ENCODE measurements at places on chromosomes 6 and 20.

DNA sequence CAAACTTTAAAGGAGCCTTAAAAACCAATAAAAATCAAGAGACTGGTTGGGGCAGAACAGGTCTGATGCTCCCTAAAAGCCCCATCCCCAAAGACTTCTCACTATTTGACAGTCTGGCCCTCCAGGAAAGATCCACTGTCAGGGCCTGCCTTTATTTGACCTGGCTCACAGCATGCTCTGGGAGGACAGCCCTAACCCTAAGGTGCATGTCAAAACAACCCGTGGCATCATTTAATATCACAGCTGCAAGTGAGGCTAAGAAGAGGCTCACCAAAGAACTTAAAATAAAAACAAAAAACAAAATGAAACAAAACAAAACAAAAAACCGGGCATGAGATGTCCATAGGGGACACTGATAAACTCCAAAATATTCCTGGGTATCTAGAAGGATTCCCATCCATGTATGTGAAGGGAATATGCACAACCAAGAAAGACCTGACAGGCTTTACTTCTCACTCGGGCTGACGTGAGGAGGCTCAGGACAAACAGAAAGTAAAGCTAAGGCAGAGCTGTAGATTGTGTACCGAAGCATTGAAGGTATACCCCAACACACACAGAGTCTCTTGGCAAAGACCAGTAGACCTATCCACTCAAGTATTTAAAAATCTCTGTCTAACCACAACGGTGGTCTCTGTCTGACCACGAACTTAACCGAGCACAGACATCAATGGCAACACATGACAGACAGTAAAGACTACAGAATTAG is 57.3 kb downstream of the AHI1 start:
- DNase-seq = no peak

GRCh38 chr6:67210450-67210849 is 1424.6 kb upstream of the ADGRB3 start:
- no peak for DNase-seq

DNA sequence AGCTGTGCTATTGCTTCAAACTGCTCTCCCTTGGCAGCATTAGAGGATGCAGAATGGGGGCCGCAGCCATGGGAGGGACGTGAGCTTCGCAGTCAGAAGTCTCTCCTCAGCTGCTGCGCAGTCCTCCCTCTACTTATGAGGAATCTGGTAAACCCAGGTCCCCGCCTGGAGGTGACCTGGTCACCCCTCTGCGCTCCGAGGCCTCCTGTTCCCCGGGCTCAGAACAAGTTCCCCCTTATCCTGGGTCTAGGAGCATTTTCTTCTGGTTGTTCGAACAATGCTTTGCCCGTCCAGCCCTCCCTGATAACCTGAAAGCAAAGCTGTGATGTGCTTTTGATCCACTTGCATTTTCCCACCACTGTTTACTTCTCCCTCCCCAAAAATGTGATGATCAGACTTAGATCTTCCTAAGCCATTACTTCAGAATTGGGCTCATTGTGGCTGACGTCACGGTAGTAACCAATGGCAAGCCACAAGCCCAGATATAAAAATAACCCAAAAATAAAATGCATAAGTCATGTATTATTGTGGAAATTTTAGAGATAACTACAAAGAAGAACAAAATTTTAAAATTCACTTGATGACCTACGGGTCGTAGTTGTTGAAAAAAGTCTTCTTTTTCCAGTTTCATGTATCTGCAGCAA is 80.7 kb downstream of the SERAC1 start:
- DNase-seq = no peak

DNA sequence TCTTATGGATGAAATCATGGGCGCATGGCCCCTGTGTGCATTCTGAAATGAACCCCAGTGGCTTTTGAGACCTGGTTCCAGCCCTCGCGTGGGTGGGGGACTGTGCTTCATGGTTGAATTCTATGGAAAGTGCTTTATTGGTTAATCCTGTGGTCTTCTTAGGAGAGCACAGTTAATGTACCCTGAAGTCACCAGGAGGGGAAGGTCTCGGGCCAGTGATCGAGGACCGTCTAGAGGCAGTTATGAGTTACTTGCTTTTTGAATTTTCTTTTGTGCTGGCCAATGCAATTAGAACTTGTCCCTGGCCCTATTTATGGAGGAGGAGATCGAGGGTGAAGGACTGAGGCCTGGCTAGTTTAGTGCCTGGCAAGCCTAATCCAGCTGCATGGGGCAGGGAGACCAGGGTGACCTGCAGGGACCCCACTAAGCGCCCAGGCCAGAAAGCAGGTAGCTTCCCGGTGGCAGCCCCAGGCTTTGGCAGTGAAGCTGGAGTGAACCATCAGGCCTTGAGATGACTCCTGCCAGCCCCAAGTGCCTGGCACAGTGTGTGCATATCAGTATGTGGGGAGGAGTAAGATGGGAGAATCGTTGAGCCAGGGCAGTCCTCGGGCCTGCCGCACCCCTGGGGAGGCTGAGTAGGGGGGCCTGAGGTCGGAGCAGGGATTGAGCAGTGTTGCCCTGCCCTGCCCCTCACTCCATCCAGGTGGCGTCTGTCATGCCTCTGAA is 144.6 kb upstream of the RNF24 start:
- no peak for DNase-seq

- DNase-seq = no peak
Measured at GRCh38 chr20:63194797-63195173, 21.1 kb downstream of the YTHDF1 start.

GRCh38 chr6:110620065-110620464 is 143.7 kb upstream of the SLC22A16 start:
- no peak for DNase-seq

DNA sequence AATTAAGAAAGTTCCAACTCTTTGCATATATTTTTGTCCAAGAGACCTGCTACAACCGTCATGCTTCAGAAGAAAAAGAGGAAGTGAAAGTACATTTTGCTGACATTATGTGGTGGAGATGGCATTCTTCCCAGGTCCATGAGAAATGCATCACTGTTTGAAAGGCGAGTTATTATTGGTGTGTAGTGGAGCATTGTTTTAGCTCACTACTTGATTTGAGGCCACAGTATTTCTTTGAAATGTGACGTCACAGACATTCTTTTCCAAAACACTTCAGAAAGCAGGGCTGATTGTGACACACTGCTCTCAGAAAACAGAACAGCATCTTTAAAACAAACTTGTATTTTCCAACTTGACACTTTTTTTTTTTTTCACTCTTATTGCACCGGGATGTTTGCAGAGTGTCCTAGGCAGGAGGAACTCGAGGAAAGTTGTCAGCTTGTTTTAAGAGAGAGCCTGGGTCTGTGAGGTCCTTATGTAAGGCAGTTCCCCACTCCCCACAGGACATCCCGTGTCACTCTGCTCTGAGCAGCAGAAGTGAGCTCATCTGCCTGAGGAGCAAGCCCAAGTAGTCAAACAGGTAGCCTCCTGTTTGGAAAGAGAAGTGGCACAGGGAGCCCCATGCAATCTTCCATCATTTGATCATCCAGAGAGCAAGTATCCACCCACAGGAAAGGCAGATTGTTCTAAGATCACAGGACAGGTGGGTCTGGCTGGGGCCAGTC is 1.1 kb downstream of the SPTLC3 start:
- peak; percentile 21 for DNase-seq

DNA sequence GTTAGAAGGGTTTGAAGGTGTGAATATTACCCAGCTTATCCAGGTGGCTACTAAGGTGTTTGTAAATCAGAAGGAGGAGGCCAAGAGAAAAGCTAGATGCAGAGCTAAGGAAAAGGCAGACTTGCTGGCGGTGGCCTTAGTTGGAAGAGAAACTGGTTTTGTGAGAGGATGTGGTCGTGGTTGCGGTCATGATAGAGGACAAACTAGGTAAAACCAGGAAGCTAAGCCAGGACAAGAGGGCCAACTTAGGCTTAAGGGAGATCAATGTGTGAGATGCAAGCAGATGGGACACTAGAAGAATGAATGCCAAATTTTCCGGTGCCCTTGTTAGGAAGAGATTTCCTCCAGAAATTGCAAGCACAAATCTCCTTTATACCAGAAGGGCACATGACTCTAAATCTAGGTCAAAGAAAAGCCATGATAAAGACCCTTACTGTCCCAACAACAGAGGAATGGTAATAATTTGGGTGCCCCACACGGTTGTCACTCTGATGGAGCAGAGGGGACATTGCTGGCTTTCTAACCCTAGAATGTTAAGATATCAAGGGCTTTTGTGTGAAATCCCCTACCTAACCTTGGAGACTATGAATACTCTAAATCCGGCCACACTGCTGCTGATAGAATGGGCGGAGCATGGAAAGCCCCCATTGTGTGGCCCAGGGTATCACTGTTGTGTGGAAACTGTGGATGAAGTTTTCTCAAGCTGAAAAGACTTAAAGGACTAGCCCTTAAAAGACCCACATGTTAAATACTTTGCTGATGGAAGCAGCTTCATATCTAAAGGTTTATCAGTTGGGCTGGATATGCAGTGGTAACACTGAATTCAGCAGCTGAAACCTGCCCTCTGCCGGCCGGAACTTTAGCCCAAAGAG is 7.8 kb downstream of the IL22RA2 start:
- DNase-seq = peak; percentile 46

DNA sequence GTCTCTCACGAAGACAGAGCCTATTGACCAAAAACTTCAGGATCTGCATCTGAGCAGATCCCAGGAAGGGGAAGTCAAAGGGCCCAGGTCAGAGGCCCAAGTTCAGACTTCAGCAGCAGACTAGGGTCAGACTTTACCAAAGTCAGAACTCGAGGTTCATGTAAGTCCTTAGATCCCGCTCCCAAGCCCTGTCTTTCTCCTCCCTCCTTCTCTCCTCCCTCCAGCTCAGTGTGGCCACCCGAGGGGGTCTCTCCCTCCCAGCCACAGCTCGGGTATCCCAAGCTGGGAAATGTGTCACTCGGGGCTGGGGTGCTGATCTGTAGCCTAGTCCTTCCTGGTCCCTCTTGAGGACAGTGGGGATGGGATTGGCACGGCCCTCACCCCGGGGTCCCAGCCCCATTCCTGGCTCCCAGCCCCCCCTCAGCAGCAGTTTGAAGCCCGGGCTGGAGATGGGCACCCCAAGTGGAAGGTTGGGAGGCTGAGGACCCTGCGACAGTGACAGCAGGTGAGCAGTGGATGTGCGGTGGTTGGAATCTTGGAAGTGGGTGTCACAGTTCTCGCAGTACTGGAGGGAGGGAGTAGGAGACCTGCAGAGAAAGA is 1.6 kb upstream of the C6orf47 start:
- DNase-seq = no peak

GRCh38 chr6:62202078-62202477 is 83.9 kb downstream of the KHDRBS2 start:
- DNase-seq = no peak

DNA sequence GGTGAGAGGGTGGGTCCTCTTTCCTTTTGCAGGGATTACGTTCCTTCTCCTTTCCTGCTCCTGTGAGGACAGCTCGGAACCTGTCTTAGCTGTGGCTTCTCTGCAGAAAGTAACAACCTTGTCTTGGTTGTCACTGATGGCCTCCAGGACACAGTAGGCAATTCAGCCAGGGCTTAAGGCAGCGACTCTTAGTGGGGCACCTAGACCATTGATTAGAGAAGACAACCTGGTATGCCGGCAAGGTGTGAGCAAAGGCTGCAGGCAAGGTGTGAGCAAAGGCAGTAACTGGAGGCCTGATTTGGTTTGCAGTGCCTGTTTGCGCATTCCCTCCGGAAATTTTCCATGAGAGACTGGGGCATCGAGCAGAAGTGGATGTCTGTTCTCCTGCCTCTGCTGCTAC is 37.6 kb downstream of the DYNLT1 start:
- DNase-seq = no peak

GRCh38 chr6:33426590-33427511 is 7.0 kb downstream of the SYNGAP1 start:
- peak; percentile 79 for DNase-seq

DNA sequence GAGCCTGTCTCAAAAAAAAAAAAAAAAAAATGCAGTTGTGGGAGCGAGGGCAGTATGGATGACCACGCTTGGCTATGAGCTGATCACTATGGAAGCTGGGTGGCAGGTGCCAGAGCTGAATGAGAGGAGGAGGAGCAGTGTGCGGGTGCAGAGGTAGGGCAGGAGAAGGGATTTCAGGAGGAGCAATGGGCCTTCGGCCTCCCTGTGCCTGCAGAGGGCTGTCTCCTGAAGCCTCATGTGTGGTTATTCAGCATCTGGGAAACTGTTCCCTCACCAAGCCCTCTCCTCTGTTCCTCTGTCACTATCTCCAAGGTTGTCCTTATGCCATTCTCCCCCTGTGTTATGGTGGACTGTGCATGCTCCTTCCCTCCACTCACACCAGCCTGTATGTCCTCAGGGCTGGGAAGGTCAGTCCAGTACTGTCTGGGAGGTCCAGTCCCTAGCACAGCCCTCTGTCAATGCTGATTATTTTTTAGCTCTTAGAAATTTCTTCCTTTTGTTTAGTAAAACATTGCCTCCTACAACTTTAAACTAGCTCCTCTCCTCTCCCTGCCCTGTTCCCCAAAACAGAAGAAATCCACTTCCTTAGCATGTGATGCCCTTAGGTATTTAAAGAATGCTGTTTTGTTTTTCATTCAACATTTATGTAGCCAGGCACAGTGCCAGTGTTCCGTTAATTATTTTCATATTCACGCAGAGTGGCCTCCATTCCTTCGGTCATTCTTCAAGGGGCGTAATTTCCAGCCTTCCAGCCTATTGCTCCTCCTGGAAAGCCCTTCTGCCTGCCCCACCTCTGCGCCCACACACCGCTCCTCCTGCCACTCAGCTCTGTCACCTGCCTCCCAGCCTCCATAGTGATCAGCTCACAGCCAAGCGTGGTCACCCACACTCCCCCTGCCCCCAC is 48.9 kb downstream of the CNBD2 start:
- no peak for DNase-seq

DNA sequence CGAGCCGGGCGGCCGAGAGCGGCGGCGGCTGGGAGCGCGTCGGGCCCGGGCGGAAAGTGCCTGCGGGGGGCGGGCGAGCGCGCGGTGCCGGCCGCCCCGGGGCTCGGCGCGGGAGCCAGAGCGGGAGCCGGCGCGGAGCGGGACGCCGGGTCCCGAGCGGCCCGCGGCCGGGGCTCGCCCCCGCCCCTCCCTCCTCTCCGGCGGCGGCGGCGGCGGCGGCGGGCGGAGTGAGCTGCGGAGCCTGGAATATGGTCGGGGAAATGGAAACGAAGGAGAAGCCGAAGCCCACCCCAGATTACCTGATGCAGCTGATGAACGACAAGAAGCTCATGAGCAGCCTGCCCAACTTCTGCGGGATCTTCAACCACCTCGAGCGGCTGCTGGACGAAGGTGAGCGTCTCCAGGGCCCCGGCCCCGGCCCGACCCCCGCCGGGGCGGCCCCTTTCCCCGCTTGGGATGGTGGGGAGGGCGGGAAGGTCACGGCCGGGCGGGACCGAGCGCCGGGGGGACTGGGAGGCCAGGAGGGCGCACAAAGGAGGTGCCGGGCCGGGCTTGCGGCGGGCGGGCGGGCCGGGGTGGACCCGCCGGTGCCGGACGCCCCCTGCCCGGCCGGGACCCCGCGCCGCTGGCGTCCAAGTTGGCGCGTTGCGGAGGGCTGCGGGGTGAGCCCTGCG is 565 bp downstream of the QKI start:
- peak; percentile 35 for DNase-seq

All from CD4-positive, alpha-beta T cell treated with Interleukin-10 for 1 hour (primary cell).